Left ventricle myocardium inferior (tissue), 1 donor: ENCODE measurements at places on chromosomes 2 and 18. TPM values are rescaled to one million over a fixed set of nuclear protein-coding genes. Genes with fewer than 3 reads are reported as not detected.

DNA sequence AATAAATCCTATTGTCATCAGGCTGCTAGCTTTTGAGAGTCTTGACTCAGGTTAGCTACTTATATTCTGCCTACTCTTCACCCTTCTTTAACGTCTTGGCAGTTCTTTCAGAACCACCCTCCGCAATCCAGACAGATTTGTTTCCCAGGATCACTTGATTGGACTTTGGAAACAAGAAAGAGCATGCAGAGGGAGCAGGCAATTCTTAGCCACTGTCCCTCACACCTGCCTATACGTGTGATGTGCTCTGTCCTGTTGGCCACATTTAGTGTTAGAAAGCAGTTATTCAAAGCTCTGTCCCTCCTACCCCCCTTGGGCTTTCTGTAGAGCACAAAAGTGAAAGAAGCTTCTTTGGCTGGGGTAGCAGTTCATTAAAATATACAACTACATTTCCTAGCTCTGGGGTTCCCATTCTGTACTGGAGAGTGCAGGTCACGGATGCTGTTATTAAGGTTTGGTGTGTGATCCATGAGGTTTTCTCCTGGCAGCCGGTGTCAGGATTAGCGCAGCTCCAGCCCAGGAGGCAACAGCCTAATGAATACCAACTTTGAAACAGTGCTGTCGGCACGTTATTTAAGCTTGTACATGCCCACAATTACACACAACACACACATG lies 6.3 kb downstream of the FZD5 start:
- H3K27ac ChIP-seq, result no peak overlapping the region
- H3K4me3 ChIP-seq, result no peak overlapping the region
- peaks cover 24% of the 10 kb centered on the region for H3K36me3 ChIP-seq
- peaks cover 51% of the 10 kb centered on the region for H3K4me1 ChIP-seq
- no peak for DNase-seq
- no peaks in the 10 kb centered on the region for H3K27me3 ChIP-seq

DNA sequence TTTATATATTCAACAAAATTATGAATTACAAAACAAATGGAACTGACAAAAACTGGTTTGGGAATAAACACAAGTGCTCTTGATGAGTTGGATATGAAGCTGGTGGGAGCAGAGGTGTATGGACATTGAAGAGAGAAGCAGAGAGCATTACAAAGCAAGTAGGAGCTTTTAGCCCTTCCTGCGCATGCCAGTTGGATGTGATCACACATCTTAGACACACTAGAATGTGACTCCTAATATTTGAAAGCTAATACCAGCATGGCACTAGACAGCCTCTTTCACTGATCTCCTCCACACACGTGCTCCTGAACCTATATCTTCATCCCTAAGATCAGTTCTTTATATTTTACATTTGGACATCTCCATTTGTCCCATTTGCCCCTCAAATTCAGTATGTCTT lies 298.1 kb downstream of the MTX2 start:
- H3K4me1 ChIP-seq, result no peaks in the 10 kb centered on the region
- DNase-seq, result no peak
- peaks cover 67% of the 10 kb centered on the region for H3K27me3 ChIP-seq

DNA sequence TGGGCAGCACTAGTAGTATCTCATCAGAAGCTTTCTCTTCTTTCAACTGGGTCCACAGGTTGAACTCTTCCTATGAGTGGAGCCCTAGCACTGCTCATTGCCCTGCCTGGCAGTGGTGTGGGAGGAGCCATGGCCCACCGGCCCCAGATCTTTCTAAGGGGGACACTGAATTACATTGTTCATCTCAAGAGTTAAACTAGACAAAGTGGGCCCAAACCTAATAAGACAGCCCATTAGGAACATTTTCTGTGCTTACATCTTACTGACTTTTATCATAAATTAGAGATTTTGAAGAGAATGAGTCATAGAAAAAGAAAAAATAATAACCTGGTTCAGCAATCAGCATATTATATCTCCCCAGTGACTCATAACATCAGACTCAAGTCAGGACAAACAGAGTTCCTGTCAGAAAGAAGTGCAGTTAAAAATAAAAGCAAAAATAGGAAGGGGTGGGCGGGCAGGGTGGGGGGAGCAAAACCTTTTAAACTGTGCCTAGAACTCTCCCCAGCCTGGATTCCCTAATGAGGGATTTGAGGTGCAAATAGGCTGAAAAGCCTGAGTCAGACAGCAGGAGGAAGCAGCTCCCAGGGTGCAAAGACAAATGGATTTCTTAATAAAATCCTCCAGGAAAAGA lies 161.6 kb upstream of the TRIB2 start:
- no peak for DNase-seq
- H3K36me3 ChIP-seq, result no peaks in the 10 kb centered on the region
- H3K4me3 ChIP-seq, result no peak overlapping the region
- H3K4me1 ChIP-seq, result peaks cover 10% of the 10 kb centered on the region
- H3K27me3 ChIP-seq, result no peaks in the 10 kb centered on the region

DNA sequence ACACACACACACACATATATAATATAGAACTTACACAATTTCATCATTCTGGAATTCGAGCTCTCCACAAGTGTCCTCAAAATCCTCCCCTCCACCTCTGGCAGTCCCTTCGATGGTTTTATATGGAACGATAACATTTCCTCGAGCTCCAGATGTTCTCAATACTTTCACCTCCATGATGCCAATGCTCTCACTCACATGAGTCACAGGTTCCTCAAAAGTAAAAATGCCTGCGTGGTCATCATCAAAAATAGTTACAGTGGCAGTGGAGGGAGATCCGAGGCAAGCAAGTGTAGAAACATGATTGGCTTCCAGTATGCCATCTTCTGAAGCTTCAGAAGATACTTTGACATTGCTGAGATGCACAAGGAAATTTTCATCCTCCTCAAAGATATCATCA lies 23.5 kb downstream of the SLC8A1 start:
- DNase-seq, result no peak
- H3K36me3 ChIP-seq, result peaks cover 15% of the 10 kb centered on the region
- H3K4me3 ChIP-seq, result no peak overlapping the region
- peak overlapping the region; percentile 34 for H3K27ac ChIP-seq

GRCh38 chr2:165311949-165312348 lies 72.7 kb downstream of the SCN2A start:
- no peaks in the 10 kb centered on the region for H3K36me3 ChIP-seq
- H3K4me3 ChIP-seq, result no peak overlapping the region
- H3K27me3 ChIP-seq, result no peaks in the 10 kb centered on the region
- no peak for DNase-seq

DNA sequence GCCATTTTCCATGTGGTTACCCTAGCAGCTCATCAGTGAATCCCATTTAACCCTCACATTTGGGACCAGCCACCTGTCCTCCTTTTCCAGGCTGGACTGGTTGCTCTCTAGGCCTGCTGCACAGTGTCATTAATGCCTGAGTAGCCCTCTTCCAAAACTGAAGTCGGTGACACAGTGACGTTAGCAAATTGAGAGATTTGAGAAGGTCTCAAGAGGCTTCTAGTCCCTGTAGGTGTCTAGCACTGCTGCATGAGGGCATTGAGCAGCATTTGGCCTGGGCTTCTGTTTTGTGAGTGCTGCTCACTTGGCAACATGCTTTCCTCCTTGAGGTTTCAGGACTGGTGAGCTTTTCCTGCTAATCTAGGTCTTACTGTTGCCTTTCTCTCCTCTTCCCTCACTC lies 36.7 kb downstream of the PKP4 start:
- H3K36me3 ChIP-seq, result no peaks in the 10 kb centered on the region
- no peak overlapping the region for H3K4me3 ChIP-seq
- H3K27me3 ChIP-seq, result no peaks in the 10 kb centered on the region
- H3K27ac ChIP-seq, result peak overlapping the region; percentile 1

GRCh38 chr18:55093295-55093694 lies 134.0 kb upstream of the CCDC68 start:
- H3K27ac ChIP-seq, result no peak overlapping the region
- H3K4me1 ChIP-seq, result peaks cover 9% of the 10 kb centered on the region
- no peak for DNase-seq
- no peaks in the 10 kb centered on the region for H3K27me3 ChIP-seq

- H3K27ac ChIP-seq, result peak overlapping the region; percentile 36
- no peak for DNase-seq
- H3K4me1 ChIP-seq, result no peaks in the 10 kb centered on the region
- no peaks in the 10 kb centered on the region for H3K27me3 ChIP-seq
These were observed 54.4 kb downstream of the RAB31 start for GRCh38 chr18:9762526-9762925.

DNA sequence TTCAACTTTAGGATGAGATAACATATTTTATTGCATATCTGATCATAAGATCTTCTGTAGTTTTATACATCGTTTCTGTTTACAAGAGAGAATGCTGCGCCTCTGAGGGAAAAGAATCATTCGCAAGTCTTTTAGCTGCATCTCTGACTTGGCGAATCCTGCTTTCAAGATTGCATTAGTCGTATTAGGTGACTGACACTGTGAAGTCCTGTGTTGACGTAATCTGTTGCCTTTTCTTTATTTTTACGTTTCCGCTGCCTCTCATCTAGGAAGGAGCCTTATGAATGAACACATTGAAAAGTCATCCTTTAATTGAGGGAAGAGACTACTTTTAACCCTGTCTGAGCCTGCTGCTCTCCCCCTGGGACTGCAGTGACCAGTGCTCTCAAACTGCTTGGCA lies 101.5 kb downstream of the LDLRAD4 start:
- no peak for DNase-seq
- H3K27ac ChIP-seq, result peak overlapping the region; percentile 35
- H3K4me3 ChIP-seq, result no peak overlapping the region
- no peaks in the 10 kb centered on the region for H3K27me3 ChIP-seq

GRCh38 chr2:209985874-209986273 lies 16.6 kb upstream of the RPE start:
- H3K27ac ChIP-seq, result no peak overlapping the region
- H3K27me3 ChIP-seq, result peaks cover 5% of the 10 kb centered on the region
- no peaks in the 10 kb centered on the region for H3K36me3 ChIP-seq
- H3K4me3 ChIP-seq, result no peak overlapping the region
- no peak for DNase-seq

DNA sequence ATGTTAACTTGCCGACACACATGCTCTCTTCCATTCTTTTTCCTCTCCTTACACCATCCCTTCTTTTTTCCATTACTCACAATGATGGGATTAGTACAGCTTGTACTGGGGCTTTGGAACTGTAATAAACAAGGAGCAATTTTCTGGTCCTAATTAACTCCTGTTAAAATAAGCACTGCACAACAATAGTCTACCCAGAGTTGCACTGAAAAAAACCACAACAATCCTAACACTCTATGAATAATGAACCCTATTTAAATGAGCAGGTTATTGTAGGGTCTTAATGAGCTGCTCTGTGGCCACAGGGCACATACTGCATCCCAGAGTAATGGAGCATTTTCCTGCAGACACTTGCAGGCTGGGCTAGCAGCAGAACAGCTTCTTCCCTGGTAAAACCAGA lies 380.3 kb downstream of the NRXN1 start:
- no peaks in the 10 kb centered on the region for H3K36me3 ChIP-seq
- H3K4me1 ChIP-seq, result no peaks in the 10 kb centered on the region
- DNase-seq, result no peak
- no peak overlapping the region for H3K27ac ChIP-seq
- H3K4me3 ChIP-seq, result no peak overlapping the region
- no peaks in the 10 kb centered on the region for H3K27me3 ChIP-seq

DNA sequence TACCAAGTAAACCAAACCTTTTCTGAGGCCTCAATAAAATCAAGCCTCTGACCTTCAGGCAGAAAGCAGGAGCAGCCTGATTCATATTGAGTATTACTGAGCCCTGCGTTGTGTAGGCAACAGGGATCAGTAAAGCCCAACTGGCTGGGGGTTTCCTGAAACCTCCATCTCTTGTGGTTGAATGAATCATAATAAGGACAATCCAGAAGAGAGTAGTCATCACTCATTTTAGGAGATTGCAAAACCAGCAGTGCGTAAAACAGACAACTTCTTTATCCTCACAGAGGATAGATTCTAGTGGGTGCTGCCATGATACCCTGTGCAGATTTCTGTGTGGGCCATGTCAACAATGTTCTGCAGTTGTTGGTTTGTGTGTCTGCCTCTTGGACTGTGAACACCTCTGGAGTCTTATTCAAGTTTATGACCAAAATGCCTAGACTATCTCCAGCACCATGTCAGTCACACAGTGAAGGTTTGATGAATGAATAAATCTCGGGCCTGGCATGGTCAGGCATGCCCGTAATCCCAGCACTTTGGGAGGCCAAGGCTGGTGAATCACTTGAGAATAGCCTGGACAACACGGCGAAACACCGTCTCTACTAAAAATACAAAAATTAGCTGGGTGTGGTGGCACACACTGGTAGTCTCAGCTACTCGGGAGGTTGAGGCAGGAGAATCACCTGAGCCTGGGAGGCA lies 51.8 kb upstream of the RAB27B start:
- H3K36me3 ChIP-seq, result no peaks in the 10 kb centered on the region
- H3K27ac ChIP-seq, result no peak overlapping the region
- no peaks in the 10 kb centered on the region for H3K4me1 ChIP-seq
- H3K27me3 ChIP-seq, result no peaks in the 10 kb centered on the region
- no peak overlapping the region for H3K4me3 ChIP-seq

- peaks cover 72% of the 10 kb centered on the region for H3K27me3 ChIP-seq
- H3K27ac ChIP-seq, result peak within 1 kb of the TSS; percentile 62
- peak; percentile 50 for DNase-seq
- H3K36me3 ChIP-seq, result no peaks in the 10 kb centered on the region
- H3K4me3 ChIP-seq, result peak within 1 kb of the TSS; percentile 69
- H3K4me1 ChIP-seq, result peaks cover 11% of the 10 kb centered on the region
These were observed at the start of gene EPB41L3 for GRCh38 chr18:5543773-5544389. Gene EPB41L3 (minus strand): TSS chr18:5543997. CDS start chr18:5489183, 54,814 bp downstream.

- H3K4me3 ChIP-seq, result no peak overlapping the region
- H3K4me1 ChIP-seq, result peaks cover 31% of the 10 kb centered on the region
- no peak overlapping the region for H3K27ac ChIP-seq
- DNase-seq, result no peak
These were observed 71.2 kb downstream of the HPCAL1 start for GRCh38 chr2:10373931-10374330.

- no peak overlapping the region for H3K4me3 ChIP-seq
- peaks cover 14% of the 10 kb centered on the region for H3K27me3 ChIP-seq
- DNase-seq, result no peak
- H3K36me3 ChIP-seq, result no peaks in the 10 kb centered on the region
- H3K27ac ChIP-seq, result no peak overlapping the region
- peaks cover 23% of the 10 kb centered on the region for H3K4me1 ChIP-seq
These were observed 86.1 kb upstream of the BCL2L11 start for GRCh38 chr2:111034606-111035005.

- H3K27me3 ChIP-seq, result peaks cover 10% of the 10 kb centered on the region
- DNase-seq, result no peak
- no peaks in the 10 kb centered on the region for H3K4me1 ChIP-seq
- no peak overlapping the region for H3K27ac ChIP-seq
- no peak overlapping the region for H3K4me3 ChIP-seq
- no peaks in the 10 kb centered on the region for H3K36me3 ChIP-seq
These were observed 269.2 kb downstream of the NYAP2 start for GRCh38 chr2:225668606-225669266.

Gene ACVR1C
- 0.36 TPM for total RNA-seq

Gene HOXD8
- 0.14 TPM for total RNA-seq

Gene DSG1
- 1.3 TPM for total RNA-seq

Gene SELENOI
- total RNA-seq, result 10.8 TPM

Gene GRHL1
- total RNA-seq, result 0.69 TPM

Gene ADAM23
- 61.2 TPM for total RNA-seq

Gene UPP2
- not detected for total RNA-seq

Gene POTEI
- not detected for total RNA-seq

Gene NDUFV2
- 455 TPM for total RNA-seq

Gene COBLL1
- total RNA-seq, result 15.3 TPM
